ENCODE measurements at places on chromosomes 3 and 15. TPM values are rescaled to one million over a fixed set of nuclear protein-coding genes. Genes with fewer than 3 reads are reported as not detected.

- DNase-seq = no peak
These were observed 654.4 kb upstream of the ADAMTS9 start for GRCh38 chr3:65342084-65342683.

DNA sequence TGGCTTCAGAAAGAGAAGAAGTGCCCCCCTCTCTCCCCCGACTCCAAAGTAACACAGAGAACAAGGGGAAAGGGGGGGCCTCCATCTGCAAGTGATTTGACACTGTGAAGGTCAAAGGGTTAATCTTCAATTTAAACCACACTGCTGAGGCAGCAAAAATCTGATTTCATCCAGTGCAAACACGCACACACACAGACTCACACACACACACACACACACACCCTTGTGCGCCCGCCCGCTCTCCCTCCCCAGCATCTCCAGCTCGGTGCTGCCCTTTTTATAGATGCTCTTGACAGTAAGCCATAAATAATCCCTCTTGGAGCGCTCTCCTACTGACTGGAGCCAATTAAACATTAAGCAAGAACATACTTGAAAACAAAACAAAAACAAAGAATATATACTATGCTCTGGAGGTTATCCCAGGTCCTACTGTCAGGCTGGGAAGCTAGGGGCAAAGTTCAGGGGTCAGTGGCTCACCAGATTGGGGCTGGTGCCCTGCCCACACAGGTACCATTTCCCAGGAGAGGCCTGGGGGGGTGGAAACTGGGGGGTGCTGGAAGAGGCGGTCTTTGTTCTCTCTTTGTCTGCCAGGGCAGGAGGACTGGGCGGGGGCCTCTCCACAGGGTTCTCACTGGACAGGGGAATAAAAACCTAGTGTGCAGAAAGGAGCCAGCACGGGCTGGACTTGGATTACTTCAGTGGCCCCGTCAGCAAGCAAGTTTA lies 16.3 kb downstream of the BMF start:
- no peak for DNase-seq

DNA sequence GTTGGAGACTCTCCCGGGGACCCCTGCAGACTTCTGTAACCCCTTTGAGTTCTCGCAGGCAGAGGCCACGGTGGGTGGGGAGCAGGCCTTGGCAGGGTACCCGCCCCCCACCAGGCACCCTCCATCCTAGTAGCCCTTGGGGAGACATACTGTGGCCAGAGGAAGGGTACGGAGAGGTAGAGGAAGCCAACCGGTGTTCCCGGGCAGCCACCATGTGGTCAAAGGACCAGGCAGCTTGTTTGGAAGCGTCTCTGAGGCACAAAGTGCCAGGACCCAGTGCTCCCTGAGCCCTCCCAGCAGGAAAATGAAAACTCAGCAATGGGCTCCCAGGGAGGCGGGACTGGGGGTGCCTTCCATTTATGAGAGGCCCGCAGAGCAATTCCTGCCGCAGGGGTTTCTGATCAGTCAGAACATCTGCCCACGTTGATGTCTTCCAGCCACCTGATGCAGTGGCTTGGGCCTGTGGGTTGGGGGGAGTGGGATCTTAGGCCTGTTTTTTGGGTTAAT lies 53.0 kb upstream of the CGNL1 start:
- DNase-seq = no peak

GRCh38 chr3:140396110-140396509 lies 281.8 kb upstream of the TRIM42 start:
- no peak for DNase-seq

DNA sequence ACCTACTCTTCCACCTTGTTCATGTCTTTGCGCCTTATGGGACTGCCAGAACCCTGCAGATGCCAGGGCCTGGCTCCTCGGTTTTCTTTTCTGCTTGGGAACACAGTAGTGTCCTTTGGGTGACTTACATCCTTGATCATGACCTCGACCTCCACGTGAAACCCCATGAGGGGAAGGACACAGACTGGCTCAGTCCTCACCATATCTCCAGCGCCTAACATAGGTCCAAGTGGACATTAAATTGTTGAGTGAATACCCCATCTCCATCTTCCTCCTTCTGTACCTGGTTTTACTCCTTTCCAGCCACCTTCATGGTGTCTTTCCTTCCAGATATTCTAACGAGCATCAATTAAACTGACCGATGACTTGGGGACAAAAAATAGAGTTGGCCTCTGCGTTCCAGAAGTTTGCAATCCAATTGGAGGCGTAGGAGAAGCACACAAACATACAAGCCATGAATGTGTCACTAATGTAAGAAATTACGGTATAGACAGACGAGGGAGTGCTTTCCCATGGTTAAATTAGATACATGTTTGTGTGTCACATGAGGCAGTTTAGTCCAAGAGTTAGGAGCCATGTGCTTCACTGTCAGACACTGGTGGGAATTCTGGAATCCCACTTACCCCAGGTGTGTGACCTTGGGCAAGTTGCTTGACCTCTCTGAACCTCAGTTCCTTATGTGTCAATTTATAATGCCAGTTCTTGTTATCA lies 907 bp upstream of the HERC1 start:
- no peak for DNase-seq

DNA sequence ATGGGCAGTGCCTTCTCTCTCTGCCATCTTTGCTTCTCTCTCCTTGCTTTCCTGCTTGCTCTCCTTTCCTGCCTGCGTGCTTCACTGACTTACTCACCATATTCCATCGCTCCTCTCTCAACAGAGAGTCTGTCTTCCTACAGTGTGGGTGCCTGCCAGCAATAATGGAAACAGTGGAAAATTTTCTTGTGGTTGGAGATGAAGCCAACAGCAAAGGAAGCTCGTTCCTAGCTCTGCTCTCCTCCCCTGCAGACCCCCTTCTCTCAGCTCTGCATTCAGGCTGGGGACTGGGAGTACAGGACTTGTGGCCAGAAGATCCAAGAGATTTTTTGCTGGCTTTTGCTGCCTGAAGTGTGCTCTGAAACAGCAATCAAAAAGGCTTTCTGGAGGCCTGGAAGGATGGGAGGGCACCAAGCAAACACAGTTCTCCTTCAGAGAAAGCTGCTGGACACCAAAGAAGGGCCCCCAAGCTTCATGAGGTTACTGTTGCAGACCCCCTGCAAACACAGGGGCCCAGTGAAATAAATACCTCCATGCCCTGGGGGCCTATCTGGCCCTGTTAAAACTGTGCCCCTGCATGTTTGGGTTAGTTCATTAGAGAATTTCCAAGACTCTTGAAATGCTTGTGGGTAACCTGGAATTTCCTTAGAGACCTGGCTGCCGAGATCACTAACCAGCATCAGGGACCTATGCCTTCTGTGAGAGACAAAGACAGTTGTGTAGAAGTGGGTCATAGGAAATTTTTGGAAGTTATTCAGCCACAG lies 149.9 kb upstream of the RASGRP1 start:
- DNase-seq = peak; percentile 79

- no peak for DNase-seq
These were observed 180.5 kb downstream of the TCF12 start for GRCh38 chr15:57098896-57099295.

Gene STRA6
- total RNA-seq = 1.8 TPM

Gene TNFSF10
- total RNA-seq = 8.6 TPM

- no peak for DNase-seq
These were observed 76.6 kb upstream of the PIAS1 start for GRCh38 chr15:67977414-67978089.

DNA sequence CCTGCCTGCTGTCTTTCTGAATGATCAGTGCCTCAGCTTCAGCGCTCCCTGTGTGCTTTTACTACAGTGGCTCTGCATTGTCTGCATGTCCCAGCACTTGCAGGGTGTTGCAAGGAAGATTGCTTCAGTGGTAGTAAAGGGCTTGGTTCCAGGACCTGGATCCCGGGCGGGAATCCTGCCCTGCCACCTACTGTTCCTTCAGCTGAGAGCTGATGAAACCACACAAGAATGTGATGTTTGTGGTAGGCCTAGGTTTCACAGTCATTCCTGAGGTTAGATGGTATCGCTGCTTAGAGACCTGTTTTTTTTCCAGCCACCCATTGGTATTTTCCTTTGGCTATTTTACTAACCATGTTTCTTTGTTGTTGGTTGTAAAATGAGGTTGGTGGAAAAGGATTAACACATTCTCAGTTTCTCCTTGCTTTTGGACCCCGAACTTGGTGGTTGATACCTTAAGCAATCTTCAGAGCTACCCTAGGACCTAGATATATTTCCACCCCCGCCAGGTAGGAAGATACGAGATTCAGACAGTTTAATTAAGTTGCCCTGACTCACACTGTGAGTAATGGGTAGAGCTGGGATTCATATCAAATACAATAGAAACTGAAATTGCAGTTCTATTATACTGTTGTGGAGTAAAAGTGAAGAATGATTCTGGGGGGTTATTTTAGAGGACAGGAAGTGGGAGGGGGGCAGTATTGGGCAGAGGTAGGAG lies 11.4 kb downstream of the GPR87 start:
- DNase-seq = peak; percentile 97

DNA sequence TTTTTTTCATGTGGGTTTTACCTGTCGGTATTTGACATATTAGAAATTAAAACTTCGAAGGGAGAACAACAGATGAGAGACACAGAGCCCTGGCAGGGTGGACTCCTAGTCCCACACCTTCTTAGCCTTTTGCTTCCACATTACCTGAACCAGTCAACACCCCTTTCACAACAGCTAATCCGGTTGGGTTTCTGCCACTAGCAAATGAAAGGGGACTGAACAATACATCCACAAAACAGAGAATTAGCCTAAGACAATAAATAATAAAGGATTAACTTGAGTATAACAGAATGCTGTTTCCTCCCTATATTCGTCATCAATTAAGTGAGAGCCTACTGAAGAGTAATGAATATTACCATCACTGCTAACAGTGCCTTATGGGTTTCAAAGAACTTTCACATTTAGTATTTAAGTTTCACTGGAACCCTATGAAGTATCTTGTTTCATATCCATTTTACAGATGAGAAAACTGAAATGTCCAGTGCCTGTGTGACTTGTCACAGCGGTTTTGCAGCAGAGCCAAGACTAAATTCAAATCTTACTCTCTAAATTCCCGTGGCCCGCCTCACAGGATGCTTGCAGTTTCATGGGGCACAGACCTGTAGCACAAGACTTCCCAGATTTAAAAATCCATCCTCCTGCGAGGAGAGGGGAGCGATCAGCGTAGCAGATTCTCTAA lies 1.0 kb upstream of the RAB8B start:
- DNase-seq = no peak

DNA sequence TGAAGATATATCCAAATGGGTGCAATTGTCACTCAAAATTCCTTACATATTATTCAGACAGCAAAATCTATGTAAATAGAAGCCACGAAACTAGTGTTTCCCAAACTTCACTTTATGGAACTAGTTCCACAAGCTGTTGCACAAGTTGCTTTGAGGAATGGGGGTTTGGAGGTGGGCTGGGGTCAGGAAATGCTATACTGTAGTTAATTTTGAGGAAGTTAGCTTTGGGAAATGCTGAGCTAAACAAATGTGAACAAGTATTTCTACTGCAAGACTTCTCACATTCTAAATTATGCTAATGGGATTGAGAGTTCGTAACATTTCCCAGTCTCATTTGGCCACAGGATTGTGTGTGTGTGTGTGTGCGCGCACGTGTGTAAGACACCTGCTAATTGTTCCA lies 28.7 kb upstream of the SAMMSON start:
- no peak for DNase-seq

- peak; percentile 26 for DNase-seq
These were observed 90.0 kb downstream of the FSIP1 start for GRCh38 chr15:39692356-39693327.

Gene MAN2C1
- total RNA-seq = 141 TPM

Gene ITIH3
- total RNA-seq = not detected

DNA sequence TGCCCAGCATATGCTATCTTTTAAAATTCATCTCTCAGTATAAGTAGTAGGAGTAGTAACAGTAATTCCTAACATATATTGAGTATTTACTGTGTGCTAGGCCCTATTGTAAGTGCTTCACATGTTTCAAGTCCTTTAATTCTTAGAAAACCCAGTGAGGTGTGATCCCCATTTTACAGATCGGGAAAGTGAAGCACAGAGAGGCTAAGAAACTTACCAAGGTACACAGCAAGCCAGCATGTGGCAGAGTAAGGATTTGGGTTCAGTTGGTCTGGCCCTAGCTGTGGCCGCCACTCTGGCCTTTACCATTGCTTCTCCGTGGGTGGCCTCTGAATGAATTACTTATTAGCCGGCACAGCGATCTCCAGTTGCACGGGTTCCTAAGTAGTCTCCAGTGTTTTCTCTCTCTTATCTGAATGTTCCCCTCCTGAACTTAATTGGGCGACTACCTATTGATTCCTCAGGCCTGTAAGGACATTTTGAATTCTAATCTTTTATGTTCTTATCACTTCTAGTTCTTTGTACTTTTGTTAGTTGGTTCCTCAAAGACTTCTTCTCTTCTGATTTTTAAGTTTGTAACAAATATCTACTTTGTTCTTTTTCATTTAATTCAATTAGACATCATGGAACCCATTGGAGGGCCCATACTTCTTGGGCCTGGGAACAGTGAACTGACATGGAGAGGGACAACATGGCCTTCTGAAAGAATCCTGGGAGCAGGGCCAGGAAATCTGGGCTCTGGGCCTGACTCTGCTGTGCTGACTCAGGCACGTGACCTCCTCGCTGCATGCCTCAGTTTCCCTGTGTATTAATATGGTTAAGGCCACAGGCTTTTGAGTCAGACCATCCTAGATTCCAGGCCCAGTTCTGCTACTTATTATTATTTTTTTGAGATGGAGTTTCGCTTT lies 11.6 kb downstream of the CLCN2 start:
- DNase-seq = no peak

Gene TM4SF18
- not detected for total RNA-seq

Gene LTF
- total RNA-seq = not detected

Gene SAMMSON
- total RNA-seq = not detected

DNA sequence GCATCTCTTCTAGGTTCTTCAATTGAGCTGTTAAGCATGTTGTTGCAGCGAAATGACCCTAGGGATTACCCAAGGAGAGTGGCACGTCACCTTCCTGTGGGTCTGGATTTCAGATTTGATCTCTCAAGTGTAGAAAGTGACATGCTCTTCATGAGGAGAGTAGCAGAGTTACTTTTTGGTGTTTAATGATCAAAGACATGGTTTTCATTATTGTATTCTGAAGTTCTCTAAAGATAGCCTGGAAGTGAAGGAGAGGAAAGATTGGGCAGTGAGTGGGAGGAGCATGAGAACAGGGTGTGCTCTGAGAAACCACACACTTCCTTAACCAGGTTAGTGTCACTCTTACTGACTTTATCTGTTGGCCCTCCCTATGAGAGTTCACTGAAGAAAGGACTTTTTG lies 153.6 kb downstream of the AKAP13 start:
- DNase-seq = no peak

GRCh38 chr15:72735111-72735510 lies 48.4 kb downstream of the ADPGK start:
- no peak for DNase-seq

Gene ITIH4
- total RNA-seq = 0.13 TPM

DNA sequence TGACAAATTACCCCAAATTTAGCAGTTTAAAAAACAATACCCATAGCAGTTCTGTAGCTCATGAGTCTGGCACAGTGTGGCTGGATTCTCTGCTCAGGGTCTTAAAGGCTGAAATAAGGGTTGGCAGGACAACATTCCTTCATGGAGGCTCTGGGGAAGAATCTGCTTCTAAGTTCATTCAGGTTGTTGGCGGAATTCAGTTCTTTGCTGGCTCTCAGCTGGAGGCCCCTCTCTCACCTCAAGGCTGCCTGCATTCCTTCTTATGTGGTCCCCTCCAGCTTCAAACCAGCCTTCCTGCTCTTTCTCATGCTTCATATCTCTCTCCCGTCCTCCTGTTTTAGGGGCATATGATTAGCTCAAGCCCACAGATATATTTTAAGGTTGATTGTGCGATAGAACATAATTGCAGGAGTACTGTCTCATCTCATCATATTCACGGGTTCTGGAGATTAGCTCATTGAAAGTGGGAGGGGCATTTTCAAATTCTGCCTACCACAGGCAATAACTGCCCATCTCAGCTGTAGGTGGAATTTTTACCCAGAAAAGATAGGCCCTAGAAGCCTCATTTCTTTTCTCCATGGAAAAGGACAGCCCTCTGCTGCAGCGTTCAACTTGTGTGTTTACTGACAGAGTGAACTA lies 5.6 kb upstream of the ZBTB47 start:
- DNase-seq = no peak

Data from kidney epithelial cell (primary cell).